NAMALWA (cell line): ENCODE measurements at places on chromosomes 11 and 22.

GRCh38 chr22:26556904-26557303 lies 33.0 kb downstream of the TPST2 start:
- no peak for DNase-seq

- DNase-seq: no peak
These were observed 4.7 kb downstream of the B3GNT6 start for GRCh38 chr11:77038825-77039326.

DNA sequence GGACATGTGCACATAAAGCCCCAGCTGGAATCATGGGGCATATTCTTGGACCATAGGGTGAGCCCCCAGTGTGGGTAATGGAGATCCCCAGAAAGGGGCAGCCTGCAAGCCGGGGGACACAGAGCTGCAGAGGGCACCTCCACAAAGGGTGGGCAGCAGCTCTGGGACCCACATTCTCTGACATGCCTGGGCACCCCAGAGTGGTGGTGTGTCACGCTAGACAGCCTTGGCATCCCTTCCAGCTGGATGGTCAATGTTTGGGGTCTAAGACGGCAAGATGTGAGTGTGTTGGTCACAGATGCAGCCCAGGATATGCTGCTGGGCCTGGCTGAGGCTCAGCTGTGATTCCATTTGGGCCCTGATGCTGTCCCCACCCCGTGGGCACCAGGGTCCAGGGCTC lies 9.7 kb downstream of the ADORA2A start:
- peak; percentile 34 for DNase-seq

- no peak for DNase-seq
These were observed 69.7 kb downstream of the RPS6KA4 start for GRCh38 chr11:64428693-64429092.

DNA sequence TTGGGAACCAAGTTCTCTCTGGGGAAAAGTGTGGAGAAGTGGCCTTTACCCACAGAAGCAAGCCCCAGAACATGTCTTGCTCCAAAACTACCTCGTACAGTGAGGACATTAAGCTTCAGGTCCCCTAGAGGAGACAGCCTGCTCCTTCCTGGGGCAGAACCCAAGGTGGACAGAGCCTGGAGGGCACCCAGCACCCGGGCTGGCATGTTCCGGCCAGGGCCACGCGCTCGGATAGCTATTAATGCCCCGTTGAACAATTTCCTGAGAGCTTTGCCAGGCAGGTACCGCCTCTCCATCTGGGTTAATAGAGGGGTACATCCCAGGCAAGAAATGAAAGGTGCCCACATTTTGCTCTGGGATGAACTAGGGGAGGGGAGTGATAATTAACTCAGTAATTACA lies 169.0 kb upstream of the GRK3 start:
- no peak for DNase-seq

DNA sequence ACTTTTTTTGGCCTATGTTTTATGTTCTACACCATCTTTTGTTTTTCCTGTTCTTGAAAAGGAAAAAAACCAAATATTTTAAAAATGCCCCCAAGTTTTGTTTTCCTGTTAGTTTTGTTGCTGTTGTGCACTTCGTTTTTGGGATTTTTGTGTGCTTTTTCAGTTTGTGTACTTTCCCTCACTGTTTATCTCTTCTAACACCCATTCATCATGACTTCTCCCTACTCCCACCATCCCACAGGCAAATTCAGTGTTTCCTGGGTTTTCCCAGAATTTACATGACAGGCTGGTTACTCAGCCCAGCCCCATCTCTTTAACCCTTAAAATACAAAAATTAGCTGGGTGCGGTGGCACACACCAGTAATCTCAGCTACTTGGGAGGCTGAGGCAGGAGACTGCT lies 15.6 kb downstream of the TMEM123 start:
- DNase-seq: no peak

DNA sequence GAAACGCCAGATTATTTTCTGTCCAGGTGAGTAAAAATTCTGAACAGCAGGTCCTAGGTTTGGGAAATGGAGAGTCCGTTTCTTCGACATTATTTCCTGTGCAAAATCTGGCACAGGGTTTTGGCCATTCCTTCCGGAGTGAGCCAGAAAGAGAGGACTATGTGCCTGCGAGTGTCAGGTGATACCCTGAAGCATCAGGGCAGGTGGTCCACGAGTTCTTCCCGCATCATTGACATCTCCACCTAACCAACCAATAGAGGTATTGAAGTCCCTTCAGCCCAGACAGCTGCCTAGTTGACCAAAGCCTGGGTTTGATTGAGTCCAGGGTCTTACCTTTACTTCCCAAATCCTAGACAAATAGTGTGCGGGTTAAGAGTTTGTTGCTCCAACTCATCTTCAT lies 808 bp downstream of the SNAP29 start:
- DNase-seq: no peak

DNA sequence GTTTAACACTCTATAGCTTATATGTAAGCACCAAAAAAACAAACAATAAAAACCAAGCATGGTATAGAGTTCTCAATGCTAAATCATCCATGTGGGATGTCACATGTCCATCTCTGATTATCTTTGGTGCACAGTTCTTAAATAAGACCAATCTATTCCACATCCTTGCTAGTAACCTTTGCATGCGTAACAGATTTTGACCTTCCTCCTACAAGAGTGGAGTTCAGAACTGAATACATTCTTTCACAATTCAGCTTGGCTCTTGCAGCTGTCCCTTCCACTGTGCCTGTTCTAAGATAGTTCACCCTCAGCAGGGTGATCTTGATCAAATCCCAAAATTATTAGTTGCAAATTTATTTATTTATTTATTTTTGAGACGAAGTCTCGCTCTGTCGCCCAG lies 21.1 kb downstream of the PRR14L start:
- DNase-seq: no peak

DNA sequence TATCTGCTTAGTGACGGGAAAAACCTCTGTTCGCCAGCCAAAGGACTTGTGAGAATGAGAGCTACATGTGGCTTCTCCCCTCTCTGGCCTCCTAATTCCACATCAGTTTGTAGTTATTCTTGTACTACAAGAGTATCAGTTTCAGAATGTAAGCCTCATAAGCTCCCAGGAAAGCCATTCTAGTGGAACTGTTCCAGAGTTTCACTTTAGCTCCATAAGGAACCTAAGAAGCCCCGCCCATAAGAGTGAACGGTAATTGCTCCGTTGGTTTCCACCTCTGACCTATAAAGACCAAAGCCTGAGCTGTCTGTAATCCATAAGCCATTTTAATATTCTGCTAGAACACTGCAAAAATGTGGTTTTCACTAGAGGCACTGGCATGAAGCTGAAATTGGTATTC lies 53.0 kb downstream of the SIK3 start:
- no peak for DNase-seq

GRCh38 chr22:43331698-43332097 lies 11.5 kb downstream of the SCUBE1 start:
- no peak for DNase-seq

GRCh38 chr11:133917921-133918607 lies 38.7 kb downstream of the IGSF9B start:
- no peak for DNase-seq

GRCh38 chr11:121864660-121865059 lies 251.4 kb downstream of the BLID start:
- no peak for DNase-seq

DNA sequence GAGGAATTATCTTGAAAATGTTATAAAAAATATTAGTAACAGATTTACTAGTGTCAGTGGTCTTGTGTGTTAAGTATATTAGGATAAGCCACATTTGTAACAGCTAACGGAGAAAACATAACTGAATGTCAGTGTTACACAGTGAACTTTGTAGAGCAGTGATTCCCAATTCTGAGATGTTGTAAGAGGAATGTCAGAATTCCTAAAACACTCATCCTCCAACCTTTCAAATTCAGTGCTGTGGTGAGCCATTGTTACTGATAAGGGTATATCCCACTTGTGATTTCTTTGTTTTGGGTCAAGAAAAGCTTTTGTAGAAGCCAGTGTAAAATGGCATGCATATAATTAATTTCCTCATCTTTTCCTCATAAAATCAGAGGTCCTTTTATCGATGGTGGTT lies 61.9 kb downstream of the ARHGEF12 start:
- DNase-seq: no peak

- DNase-seq: peak; percentile 75
These were observed 117.3 kb downstream of the ETS1 start for GRCh38 chr11:128470081-128470480.

GRCh38 chr11:45163956-45164575 lies 17.6 kb downstream of the PRDM11 start:
- DNase-seq: no peak

GRCh38 chr22:43733138-43733537 lies 79.0 kb downstream of the EFCAB6 start:
- DNase-seq: no peak

GRCh38 chr11:116948391-116948790 lies 111.0 kb upstream of the APOA1 start:
- no peak for DNase-seq

- DNase-seq: no peak
These were observed 19.7 kb downstream of the ALX4 start for GRCh38 chr11:44290208-44290607.
